ENCODE measurements at places on chromosomes 3 and 15.

DNA sequence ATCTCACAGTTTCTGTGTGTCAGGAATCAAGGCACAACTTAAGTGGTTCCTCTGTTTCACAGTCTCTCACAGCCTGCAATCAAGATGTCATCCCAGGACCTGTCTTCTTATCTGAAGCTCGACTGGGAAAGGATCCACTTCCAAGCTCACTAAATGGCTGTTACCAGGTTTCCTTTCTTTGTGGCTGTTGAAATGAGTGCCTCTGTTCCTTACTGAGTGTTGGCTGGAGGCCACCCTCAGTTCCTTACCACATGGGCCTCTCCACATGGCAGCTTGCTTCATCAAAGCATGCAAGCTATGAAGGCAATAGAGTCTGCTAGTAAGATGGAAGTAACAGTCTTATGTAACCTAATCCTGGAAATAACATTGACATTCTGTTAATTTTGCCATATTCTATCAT lies 174.0 kb downstream of the ERC2 start:
- DNase-seq, result no peak

DNA sequence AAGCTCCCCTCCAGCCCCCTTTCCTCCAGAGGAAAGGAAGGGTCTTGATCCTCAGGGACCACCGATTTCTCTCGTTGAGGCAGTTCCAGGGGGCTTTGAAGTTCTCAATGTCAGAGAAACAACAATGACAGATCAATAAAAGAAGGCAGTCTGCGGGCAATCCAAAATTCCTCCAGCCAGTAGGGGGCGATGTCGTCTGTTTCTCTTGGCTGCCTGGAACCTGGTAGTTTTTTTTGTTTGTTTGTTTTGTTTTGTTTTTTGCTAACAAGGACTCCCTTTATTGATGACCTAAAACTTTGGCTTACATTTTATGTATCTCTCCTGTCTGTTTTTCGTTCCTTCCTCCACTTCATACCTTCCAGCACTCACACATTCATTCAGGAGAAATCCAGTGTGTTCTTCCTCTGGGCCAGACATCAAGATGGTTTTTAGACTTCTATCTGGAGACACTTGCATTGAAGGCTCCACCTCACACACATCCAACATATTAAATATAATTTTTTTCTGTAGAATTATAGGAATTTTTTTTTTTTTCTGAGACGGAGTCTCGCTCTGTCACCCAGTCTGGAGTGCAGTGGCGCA lies 276.6 kb downstream of the RPLP1 start:
- DNase-seq, result peak; percentile 57

DNA sequence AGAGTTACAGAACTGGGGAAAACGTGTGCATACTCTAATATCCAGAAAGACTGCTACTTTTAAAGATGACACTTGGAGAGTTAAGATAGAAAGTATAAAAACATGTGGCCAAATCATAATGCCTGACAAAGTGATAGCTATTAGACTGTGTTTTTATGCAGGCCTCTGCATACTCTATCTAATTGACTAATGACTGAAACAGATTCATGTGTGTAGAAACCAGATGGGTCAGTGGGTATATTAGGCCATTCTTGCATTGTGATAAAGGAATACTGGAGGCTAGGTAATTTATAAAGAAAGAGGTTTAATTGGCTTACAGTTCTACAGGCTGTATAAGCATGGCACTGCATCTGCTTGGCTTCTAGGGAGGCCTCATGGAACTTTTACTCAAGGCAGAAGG lies 71.5 kb downstream of the PPM1L start:
- DNase-seq, result no peak

DNA sequence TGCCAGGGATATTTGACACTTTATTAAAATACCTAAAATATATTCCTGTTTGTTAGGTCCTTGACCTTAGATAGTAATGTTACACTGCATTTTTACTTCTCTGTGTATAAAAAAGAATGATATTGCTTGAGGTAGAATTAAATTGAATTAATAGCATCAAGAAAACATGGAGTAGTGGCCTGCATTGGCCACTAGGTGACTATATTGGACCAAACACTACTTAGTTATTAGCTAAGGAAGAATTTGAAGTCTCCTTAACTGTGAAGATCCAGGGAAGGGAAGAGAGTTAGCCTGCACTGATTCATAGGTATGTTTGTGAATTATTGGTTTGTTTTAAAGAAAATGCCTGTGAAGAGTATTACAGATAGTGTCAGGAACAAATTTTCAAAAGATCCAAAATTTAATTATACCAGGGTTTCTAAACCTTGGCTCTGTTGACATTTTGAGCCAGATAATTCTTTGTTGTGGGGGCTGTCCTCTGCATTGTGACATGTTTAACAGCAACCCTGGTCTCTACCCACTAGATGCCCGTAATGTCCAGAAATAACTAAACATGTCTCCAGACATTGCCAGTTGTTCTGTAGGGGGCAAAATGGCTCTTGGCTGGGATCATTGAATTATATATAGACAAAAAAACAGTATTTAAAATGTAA lies 103.6 kb upstream of the THSD4 start:
- DNase-seq, result no peak

DNA sequence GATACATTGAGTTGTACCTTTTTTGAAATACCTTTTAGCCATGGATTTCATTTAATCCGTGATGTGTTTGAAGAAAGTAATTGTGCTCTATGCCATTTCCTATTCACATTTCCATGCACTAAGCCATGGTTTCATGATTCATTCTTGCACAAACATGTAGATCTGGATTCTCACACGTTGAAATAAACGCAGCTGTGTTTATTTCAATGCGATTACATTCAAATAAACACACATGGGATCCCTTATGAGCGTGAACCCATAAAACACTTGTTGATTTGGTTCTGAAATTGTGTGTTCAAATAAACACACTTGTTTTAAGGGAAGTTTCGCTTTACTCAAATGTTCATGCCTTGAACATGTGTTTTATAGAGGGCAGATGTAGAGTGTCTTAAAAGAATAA lies 39.2 kb downstream of the BBX start:
- no peak for DNase-seq

GRCh38 chr15:52010633-52011595 lies 8.1 kb upstream of the MAPK6 start:
- no peak for DNase-seq

DNA sequence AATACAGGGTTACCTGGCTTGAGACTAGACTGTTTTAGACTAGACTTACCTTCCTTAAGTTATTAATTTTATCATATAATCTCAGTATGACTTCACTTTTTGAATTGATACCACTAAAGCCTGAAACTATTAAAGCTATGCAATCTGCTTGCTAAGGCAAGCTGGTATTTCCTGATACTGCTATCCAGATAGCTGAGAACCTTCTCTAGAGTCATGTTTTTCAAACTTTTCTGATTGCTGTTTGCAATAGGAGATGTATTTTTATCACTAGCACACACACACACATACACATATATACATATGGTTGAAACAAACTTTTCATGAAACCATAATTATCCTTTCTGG lies 9.3 kb upstream of the MAGI1 start:
- DNase-seq, result no peak

GRCh38 chr3:108292905-108293328 lies 3.4 kb upstream of the HHLA2 start:
- DNase-seq, result no peak

GRCh38 chr3:110583373-110583935 lies 488.2 kb upstream of the NECTIN3 start:
- peak; percentile 30 for DNase-seq

DNA sequence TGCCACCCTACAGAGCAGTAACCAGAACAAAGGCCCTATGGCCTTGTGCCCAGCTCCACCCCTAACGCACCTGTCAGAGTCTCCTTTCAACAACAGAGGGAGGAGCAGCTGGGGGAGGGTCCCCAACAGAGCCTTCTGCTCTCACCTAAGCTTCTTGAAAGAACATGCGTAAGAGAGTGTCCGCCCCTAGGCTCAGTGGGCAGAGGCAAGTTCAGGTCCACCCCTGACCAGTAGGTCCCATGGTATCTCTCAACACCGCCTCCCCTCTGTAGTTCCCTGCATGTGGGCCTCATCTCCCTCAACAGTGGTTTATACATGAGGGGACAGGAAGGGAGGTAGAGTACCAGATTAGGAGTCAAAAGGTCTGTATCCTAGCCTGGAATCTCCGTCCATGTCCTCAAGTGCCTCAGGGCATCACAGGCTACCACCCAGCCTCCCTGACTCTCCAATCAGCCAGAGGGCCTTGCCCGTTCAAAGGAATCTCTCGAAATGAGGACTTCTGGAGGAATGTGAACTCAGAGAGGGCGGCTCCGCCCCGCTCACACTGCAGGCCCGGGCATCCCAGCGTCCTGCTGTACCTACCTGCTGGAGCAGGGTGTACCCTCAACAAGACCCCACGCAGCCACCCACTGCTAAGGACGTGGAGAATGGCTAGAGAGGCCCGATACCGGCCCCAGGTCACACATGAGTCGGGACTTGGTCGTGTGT lies 680 bp downstream of the POC1A start:
- peak; percentile 95 for DNase-seq

- no peak for DNase-seq
These were observed 343.4 kb downstream of the TBC1D5 start for GRCh38 chr3:17398959-17399551.

GRCh38 chr15:64138331-64138941 lies 13.1 kb upstream of the SNX22 start:
- no peak for DNase-seq

GRCh38 chr3:97829198-97829597 lies 7.4 kb downstream of the CRYBG3 start:
- DNase-seq, result no peak

DNA sequence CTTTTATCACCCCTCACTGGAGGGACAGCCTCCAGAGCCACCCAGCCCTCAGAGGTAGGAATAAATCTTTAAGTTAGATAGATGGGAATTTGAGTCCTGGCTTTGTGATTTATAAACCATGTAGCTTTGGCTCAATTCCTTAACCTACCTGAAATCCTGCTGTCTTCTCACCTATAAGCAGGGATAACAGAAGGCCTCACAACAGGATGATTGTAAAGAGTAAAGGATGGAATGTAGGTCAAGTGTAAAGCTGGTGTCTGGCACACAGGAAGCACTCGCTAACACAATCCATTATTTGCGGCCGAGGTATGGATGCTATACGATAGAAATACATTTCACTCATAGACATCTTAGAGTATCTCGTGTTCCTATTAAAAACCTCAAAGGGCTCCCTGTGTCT lies 162.9 kb upstream of the LRTM1 start:
- DNase-seq, result no peak

GRCh38 chr15:74958320-74958907 lies 1.8 kb upstream of the RPP25 start:
- peak; percentile 91 for DNase-seq

GRCh38 chr15:56754772-56755370 lies 21.6 kb upstream of the ZNF280D start:
- no peak for DNase-seq

DNA sequence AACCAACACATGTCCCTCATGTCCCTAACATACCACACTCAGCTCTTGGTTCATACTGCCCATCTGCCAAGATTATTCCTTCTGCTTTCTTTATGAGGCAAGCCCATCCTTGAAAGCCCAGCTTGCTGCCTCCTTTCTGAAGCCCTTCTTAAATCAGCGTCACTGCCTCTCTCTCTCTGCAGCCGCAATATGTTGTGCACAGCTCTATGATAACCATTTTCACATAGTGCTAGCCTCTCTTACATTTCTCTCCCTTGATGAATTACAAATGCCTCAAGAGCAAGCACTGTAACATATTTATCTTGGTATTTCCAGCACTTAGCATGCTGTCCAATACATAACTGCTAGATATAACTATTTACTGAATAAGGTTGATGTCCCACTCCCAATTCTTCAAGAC lies 86.5 kb downstream of the TNIK start:
- no peak for DNase-seq

GRCh38 chr3:51176923-51177322 lies 208.2 kb upstream of the MANF start:
- DNase-seq, result no peak
